Sigmoid colon (tissue), 7 donors: ENCODE measurements at places on chromosomes 12 and 14. TPM values are rescaled to one million over a fixed set of nuclear protein-coding genes. Genes with fewer than 3 reads are reported as not detected.
A peak's percentile ranks its signal among the peaks of the same experiment; 100 is the strongest.

The IGFBP6 gene
- 133 TPM for polyA plus RNA-seq

GRCh38 chr12:97921979-97922722, 459.5 kb downstream of the RMST start:
- H3K4me3 ChIP-seq = no peak overlapping the region
- H3K27me3 ChIP-seq = no peaks in the 10 kb centered on the region
- peaks cover 7% of the 10 kb centered on the region for H3K4me1 ChIP-seq

The GALNT6 gene
- 7.2 TPM for polyA plus RNA-seq

The CFAP251 gene
- polyA plus RNA-seq = 0.98 TPM

- peaks cover 69% of the 10 kb centered on the region for H3K27me3 ChIP-seq
- DNase-seq = no peak
- H3K36me3 ChIP-seq = no peaks in the 10 kb centered on the region
- H3K4me3 ChIP-seq = no peak overlapping the region
Measured at GRCh38 chr14:99254328-99255009, 17.5 kb downstream of the BCL11B start.

GRCh38 chr12:128578045-128578444, 245.7 kb downstream of the SLC15A4 start:
- H3K27me3 ChIP-seq = no peaks in the 10 kb centered on the region
- no peak overlapping the region for H3K27ac ChIP-seq
- no peaks in the 10 kb centered on the region for H3K36me3 ChIP-seq
- no peak for DNase-seq

- H3K27ac ChIP-seq = peak overlapping the region; percentile 77
- no peaks in the 10 kb centered on the region for H3K36me3 ChIP-seq
- no peaks in the 10 kb centered on the region for H3K27me3 ChIP-seq
Measured at GRCh38 chr14:92585981-92586937, 72.7 kb downstream of the RIN3 start.

DNA sequence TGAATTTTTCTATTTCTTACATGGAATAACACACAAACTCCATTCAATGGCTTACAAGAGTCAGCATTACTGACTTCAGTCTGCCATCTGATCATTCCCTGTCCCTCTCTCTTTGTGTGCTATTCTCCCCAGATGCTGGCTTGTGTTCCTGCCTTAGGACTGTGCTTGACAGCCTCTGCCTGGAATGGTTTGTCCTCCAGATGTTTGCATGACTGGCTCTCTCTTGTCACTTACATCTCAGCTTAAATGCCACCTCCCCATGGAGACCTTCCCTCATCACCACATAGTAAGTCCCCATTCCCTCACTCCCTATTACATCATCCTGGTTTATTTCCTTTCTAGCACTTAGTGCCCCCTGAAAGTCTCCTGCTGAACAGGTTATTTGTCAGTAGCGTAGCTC, 181.6 kb downstream of the KTN1 start:
- no peaks in the 10 kb centered on the region for H3K27me3 ChIP-seq
- DNase-seq = no peak
- no peak overlapping the region for H3K27ac ChIP-seq
- no peaks in the 10 kb centered on the region for H3K4me1 ChIP-seq

- H3K4me3 ChIP-seq = no peak overlapping the region
- no peaks in the 10 kb centered on the region for H3K36me3 ChIP-seq
- no peak for DNase-seq
Measured at GRCh38 chr12:88935856-88936255, 355.6 kb upstream of the KITLG start.
